ENCODE measurements at places on chromosomes 7 and 10. TPM values are rescaled to one million over a fixed set of nuclear protein-coding genes. Genes with fewer than 3 reads are reported as not detected.

HELLS gene
- 65.4 TPM for total RNA-seq

FAM25C gene
- total RNA-seq: not detected

DNA sequence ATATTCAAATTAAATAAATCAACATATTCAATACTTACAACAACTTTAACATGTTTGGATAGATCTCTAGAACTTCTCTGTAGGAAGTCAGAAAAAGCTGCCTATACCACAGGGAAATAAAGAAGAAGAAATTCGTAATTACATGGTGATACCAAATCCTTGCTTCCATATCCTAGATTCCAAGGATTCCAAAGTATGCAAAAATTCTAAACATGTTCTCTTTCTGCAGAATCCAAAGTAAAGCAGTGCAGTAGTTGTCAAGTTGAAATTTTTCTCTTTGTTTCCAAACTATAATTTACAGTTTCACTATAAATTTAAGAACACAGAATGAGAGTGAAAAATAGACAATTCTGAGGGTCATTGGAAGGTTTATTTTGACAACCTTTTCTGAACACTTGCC, 233.7 kb upstream of the PTN start:
- no peak for DNase-seq

- no peak for DNase-seq
These were observed at the start of gene VSTM4 for GRCh38 chr10:49115015-49115795. VSTM4 (minus strand) TSS chr10:49115522; CDS start chr10:49115485, 37 bp downstream.

DNA sequence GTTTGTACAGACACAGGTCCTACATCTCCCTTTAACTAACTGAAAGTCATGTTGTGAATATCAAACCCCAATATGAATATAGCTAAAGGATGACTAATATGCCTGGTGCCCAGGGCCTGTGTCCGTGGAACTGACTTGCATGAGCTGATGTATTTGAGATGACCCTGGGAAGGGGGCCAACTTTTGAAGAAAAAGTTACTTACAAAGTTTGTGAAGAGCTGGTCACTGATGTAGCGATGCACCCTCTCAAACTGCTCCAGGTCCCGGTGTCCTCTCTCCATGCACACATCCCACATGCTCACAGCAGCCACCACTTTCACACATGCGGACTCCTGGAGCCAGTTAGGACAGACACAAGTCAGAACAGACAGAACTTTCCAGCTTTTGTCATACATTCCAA, 106.2 kb downstream of the ABCC2 start:
- no peak for DNase-seq

- DNase-seq: no peak
These were observed 53.1 kb downstream of the SHOC2 start for GRCh38 chr10:110972231-110973134.
